ENCODE measurements at places on chromosomes 5 and 9.

GRCh38 chr5:170480260-170480659 is 23.6 kb upstream of the KCNIP1 start:
- H3K4me3 ChIP-seq = no peak overlapping the region
- H3K36me3 ChIP-seq = no peaks in the 10 kb centered on the region
- H3K27me3 ChIP-seq = no peaks in the 10 kb centered on the region
- no peak overlapping the region for H3K27ac ChIP-seq
- no peak for DNase-seq

DNA sequence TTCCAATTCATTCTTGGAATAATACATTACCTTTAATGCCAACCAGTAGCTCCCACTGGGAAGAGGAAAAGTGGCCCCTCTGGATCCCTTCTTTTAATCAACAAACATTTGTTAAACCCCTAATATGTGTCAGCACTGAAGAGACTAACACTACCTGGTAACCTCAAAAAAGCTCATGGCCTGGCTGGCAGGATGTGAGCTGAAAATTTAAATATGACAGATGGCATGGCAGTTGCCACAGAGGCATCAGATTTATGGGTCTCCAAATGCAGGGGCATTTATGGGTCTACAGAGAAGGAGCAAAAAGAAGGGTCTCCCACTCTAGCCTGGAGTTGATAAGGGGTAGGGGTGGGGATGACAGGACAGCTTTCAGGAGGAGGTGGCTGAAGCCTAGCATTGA is 12.5 kb downstream of the DNAH5 start:
- H3K27me3 ChIP-seq = no peaks in the 10 kb centered on the region
- H3K36me3 ChIP-seq = no peaks in the 10 kb centered on the region
- DNase-seq = no peak

DNA sequence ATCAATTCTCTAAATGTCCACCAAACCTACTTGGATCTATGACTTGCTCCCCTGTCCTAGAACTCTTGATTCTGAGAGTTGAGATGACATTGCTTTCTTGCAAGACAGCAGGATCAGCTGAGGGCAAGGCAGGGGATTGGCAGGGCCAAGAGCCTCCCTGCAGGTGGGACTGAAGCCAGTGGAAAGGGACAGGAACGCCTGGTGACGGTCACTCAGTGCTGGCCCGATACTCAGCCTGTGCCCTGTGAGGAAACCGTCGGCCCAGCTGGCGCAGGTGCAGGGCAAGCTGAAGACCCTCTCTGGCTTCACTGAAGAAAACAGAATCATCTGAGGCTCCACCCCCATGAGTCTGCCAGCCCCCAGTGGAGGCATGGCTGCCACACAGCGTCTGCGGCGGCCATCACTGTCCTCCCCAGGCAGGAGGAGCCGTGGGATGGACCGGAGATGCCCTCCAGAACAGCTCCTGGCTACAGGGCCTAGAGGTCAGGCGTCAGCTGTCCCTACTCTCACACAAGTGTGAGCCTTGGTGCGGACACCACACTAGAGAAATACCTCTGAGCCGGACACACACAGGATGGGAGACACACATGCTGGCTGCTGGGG is 14.7 kb downstream of the UBAC1 start:
- H3K4me3 ChIP-seq = no peak overlapping the region
- peaks cover 46% of the 10 kb centered on the region for H3K36me3 ChIP-seq
- H3K27ac ChIP-seq = no peak overlapping the region
- no peaks in the 10 kb centered on the region for H3K27me3 ChIP-seq
- no peaks in the 10 kb centered on the region for H3K4me1 ChIP-seq

DNA sequence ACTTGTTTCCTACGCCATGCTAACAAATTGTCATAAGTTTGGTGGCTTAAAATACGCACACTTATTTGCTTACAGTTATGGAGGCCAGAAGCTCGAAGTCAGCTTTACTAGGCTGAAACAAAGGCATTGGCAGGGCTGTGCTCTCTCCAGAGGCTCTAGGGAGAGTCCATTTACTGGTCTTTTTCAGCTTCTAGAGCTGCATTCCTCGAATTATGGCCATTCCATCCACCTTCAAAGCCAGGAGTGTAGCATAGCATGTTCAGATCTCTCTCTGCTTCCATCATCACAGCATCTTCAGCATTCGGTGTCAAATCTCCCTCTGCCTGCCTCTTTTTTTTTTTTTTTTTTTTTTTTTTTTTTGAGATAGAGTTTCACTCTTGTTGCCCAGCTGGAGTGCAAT is 670.2 kb downstream of the ACTL7B start:
- H3K36me3 ChIP-seq = no peaks in the 10 kb centered on the region
- H3K4me3 ChIP-seq = no peak overlapping the region
- H3K27me3 ChIP-seq = no peaks in the 10 kb centered on the region
- DNase-seq = no peak
- H3K27ac ChIP-seq = no peak overlapping the region

GRCh38 chr5:173834071-173834771 is 53.9 kb upstream of the CPEB4 start:
- no peak overlapping the region for H3K4me3 ChIP-seq
- no peak for DNase-seq
- no peak overlapping the region for H3K27ac ChIP-seq
- peaks cover 6% of the 10 kb centered on the region for H3K4me1 ChIP-seq
- no peaks in the 10 kb centered on the region for H3K27me3 ChIP-seq

DNA sequence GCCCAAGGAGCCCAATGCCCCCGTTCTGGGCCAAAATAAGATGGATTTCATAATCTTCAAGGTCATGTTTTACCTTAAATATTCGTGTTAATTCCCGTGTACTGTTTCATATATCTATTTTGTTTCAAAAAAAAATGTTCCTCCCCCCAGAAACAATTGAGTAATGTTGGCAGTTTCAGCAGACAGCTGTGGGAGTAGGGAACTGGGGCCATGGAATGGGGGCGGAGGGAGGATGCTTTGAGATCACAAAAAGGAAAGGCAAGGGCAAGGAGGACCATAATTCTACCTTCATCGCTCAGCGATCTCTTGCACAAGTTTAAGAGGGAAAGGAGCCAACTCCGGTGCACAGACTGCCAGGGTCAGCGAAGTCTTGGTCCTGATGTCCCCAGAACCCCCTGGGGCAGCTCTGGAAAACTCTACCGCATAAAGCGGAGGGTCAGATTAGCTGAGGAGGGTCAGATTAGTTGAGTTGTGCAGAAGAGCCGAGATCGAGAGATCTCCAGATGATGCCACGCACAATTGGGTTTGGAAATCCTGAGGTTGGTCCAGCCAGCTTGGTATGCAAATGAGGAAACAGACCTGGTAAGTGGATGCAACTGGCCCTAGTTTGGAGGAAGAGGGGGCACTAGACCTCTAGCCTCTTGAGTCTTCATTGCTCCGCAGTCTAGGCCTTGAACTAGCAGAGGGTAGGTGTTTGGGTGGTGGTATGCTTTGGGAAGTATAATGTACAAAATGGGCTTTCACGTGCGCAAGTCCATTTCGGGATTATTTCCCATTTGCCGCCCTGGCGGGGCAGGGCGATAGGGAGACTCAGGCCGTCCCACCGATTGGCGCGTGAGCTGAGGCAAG is 24.0 kb downstream of the CDKN2A start:
- H3K4me1 ChIP-seq = peaks cover 11% of the 10 kb centered on the region
- H3K4me3 ChIP-seq = no peak overlapping the region
- no peak for DNase-seq
- peaks cover 40% of the 10 kb centered on the region for H3K36me3 ChIP-seq

DNA sequence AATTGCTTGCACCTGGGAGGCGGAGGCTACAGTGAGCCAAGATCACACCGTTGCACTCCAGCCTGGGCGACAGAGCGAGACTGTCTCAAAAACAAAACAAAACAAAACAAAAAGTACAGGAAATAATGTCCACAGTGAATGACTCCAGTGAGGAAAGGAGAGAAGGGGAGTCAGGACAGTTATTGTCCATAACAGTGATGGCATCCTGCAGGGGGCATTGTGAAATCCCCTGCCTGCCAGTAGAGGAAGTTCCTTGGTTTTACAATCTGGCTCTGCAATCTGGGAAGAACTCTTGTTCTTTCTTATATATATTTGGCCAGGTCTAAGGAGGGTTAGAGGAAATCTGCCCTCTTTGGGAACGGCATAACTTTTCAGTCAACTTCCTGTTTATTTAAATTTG is 8.2 kb downstream of the SH3GL2 start:
- H3K4me1 ChIP-seq = no peaks in the 10 kb centered on the region
- no peaks in the 10 kb centered on the region for H3K27me3 ChIP-seq
- no peak overlapping the region for H3K27ac ChIP-seq
- H3K36me3 ChIP-seq = no peaks in the 10 kb centered on the region

- no peak for DNase-seq
- H3K36me3 ChIP-seq = no peaks in the 10 kb centered on the region
- no peaks in the 10 kb centered on the region for H3K27me3 ChIP-seq
- H3K4me1 ChIP-seq = peaks cover 9% of the 10 kb centered on the region
- H3K4me3 ChIP-seq = no peak overlapping the region
Observed at GRCh38 chr9:124602204-124602603, 95.0 kb upstream of the NR5A1 start.
